Stimulated activated CD8-positive, alpha-beta memory T cell treated with anti-CD3 and anti-CD28 coated beads, Interleukin-7, amount 100 ng/mL, for 48 hours (primary cell): ENCODE measurements at places on chromosomes 7 and 10.

GRCh38 chr10:27716521-27716920 is 29.1 kb downstream of the MKX start:
- no peak for DNase-seq

DNA sequence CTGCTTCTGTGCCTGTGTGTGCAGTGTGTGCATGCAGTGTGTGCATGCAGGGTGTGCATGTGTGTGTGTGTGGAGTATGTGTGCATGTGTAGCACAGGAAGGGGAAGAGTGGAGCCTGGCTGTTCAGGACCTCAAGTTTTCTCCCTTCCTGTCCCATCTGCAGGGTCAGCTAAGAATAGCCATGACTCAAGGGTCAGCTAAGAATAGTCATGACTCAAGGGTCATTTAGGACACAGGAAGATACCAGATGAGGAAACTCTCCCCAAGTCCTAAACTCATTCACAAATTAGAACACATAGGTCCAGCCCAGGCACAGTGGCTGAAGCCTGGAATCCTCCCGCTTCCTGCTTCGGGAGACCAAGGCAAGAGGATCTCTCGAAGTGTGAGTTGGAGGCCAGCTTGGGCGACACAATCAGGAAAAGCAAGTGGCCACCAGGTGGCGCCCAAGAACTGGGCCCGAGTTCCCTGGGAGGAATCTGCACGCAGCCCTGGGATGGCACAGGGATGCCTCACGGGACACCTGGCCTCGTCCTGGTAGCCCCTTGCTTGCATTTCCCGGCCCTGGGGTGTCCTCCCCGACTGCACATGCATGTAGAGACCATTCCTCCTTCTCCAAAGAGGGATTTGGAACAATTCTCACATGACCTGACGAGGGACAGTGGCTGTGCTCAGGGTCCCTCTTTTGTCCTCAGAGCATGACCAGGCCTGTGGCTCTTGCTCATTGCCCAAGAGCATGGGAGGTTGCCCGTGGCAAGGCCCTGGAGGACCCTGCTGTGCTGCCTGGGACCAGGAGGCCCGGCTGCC is 21.4 kb upstream of the VOPP1 start:
- DNase-seq, result peak; percentile 41

GRCh38 chr7:68166525-68166924 is 1169.9 kb downstream of the TYW1 start:
- DNase-seq, result no peak

- no peak for DNase-seq
Observed at GRCh38 chr7:55970561-55970960, 6.2 kb downstream of the NIPSNAP2 start.

- DNase-seq, result no peak
Observed at GRCh38 chr7:101629171-101629570, at the start of gene MYL10. TSS of gene MYL10 (minus strand) at chr7:101629296. CDS start at chr7:101629118, 178 bp downstream.

DNA sequence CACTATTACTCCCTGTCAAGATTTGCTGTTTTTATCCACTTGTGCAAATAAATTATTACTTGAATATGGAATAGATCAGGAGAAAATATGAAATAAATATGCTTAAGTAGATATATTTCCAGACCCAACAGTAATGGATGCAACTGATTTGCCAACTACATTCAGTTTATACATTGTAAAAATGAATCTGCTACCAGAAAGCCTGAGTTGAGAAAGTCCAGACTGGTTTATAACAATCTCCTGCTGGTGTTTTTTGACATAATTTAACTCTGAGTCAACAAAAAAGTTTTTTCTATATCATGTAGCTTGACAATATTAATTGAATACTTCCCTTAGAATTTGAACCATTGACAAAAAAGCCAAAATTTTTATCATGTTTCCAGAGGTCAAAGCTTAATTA is 265.8 kb upstream of the SEMA3D start:
- DNase-seq, result no peak

DNA sequence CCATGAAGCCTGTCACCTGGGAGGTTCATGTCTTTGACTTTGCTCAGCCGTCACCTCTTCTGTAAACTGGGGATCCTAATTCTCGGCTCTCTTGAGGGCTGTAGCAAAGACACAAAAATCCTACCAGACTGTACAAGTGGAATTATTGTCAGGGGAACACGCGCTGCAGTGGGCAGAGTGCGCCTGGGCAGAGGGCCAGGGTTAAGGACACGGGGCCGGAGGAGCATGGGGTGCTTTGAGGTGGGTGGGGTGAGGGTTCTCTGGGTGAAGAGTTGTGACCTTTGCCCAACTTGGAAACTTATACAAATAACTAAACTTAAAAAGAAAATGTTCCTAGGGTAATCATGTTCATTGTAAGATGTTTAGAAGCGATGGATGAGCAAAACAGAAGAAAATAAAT is 36.0 kb downstream of the PALD1 start:
- DNase-seq, result no peak

GRCh38 chr7:81231301-81231838 is 312.5 kb upstream of the SEMA3C start:
- no peak for DNase-seq

DNA sequence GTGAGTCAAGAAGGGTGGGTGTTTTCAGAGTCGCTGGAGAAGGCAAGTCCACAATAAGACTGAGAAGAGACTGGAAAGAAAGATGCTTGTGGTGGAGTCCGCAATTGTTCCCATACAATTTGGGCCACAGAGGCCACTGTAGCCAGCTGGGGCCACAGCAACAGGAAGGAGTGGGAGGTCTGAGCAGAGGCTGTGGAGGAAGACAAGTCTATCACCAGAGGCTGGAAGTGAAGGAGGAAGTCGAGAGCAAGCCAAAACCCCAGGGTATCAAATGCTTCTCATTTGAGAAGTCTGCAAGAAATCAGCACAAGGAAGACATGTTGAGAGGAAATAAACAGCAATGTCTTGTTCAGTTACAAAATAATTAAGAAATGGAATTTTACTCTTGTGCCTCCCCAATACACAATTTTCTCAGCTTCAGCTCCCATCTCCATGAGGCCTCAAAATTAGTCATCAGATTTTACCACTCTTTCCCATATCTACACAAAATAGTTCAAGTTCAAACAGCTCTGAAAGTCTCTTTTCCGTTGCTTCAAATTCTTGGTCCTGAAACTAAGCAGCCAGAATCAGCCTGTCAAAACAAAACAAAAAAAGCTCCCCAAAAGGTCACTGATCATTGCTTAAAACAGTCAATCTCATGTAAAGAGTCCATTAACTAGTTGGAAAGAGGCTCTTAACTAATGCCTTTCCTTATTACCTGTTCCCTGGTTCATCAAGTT is 31.6 kb downstream of the SLC16A12 start:
- DNase-seq, result no peak

GRCh38 chr7:39238234-39238869 is 260.6 kb downstream of the POU6F2 start:
- DNase-seq, result no peak

GRCh38 chr7:3495530-3495929 is 194.5 kb downstream of the SDK1 start:
- DNase-seq, result no peak

DNA sequence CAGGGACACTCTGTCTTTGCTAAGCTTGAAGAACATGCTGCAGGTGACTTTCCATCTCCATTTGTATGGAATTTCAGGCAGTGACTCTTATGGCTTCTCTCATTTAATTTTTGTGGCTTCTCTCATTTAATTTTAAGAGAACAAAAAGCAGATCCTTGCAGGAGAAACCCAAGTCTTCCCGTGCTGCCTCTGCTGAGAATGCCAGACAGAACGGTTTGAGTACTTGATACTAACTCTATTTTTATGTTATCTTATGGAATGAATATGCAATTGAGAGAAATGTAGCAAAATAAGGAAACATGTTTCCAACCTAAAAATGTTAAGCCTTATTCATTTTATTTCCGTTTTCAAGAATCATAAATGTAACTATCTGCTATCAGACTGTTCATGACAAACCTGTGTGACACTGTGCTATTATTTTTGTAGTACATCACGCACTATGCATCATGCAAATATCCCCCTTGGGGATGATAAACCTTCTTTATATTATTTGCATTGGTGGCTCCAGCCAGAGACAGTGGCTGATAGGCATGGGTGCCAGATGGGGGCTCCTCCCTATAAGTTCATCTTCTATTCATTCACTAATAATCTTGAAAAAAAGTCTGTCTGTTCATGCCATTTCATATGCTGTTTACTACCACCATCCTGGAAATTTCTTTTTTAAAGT is 6.9 kb upstream of the RAPGEF5 start:
- no peak for DNase-seq

- no peak for DNase-seq
Observed at GRCh38 chr7:45136106-45137060, 21.2 kb upstream of the RAMP3 start.

- no peak for DNase-seq
Observed at GRCh38 chr7:115511330-115511729, 519.2 kb downstream of the TFEC start.

GRCh38 chr7:90404777-90405176 is 1.5 kb downstream of the CLDN12 start:
- no peak for DNase-seq

DNA sequence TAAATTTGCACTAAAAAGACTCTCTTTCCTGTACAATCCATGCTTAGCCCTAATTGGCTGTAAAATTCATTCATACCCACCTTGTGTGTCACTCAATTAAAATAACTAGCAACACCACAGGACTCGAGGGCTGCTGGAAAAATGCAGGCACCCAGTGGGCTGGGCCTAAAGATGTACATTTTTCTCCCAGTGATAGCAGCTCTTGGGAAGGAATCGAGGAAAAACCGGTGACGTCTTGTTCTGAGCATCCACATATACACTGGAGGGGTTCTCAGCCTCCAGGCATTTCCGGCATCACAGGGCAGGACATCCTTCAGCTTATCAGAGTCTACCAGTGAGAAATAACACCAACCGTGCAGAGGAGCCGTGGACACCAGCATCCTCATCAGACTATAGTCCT is 85.8 kb upstream of the PITRM1 start:
- no peak for DNase-seq

- DNase-seq, result no peak
Observed at GRCh38 chr10:49613165-49613881, 514 bp upstream of the CHAT start.

- DNase-seq, result peak; percentile 83
Observed at GRCh38 chr10:69089638-69090599, 2.0 kb downstream of the SRGN start.

DNA sequence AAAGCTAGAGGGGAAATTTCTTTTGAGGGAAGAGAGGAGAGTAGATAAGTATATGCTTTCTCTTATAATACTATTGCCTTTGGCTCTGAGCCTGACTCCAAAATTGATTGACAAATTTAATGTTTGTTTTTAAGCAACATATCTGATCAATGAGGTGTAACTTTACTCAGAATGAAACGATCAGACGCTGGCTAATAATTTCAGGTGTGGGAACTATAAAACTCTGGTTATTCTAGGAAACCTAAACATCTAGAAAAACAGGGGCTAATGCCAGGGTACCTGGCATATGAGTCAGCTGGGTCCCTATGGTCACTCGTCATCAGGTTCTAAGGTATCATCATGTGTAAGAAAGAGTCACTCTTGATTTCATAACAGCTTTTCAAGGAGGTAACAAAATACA is 139.7 kb downstream of the ATE1 start:
- no peak for DNase-seq

DNA sequence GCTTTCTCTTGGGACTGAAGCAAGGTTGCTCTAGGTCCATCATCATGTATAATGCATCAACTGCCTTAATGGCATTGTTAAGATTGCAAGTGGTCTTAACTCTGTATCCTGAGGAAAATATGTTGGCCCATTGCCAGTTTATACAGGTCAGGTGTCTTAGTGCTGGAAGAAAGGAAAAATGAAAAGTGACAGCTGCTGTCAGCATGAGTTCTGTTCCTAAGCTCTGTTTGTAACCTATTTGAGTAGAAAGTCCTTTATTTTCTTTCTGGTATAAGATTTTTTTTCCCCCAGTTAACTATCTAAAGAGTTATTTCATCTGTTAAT is 127.2 kb downstream of the SRI start:
- DNase-seq, result no peak

GRCh38 chr7:79540592-79540991 is 87.1 kb upstream of the MAGI2 start:
- no peak for DNase-seq

DNA sequence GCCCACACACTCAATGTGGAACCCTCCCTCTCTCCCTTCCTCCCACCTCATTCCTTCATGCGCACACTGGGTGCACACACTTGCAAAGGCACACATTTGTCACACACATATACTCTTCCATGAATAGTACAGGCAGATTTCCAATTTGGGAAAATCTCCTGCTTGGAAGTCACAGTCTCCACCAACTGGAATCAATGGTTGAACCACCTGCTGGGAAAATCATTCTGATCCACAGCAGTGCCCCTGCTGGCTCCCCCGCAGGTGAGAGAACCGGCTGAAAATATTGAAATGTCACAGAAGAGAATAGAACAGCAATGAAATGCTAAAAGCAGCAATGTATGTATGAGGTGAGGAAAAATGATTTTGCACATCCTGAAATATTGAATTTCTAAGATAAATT is 232.7 kb downstream of the ADAM12 start:
- DNase-seq, result no peak

DNA sequence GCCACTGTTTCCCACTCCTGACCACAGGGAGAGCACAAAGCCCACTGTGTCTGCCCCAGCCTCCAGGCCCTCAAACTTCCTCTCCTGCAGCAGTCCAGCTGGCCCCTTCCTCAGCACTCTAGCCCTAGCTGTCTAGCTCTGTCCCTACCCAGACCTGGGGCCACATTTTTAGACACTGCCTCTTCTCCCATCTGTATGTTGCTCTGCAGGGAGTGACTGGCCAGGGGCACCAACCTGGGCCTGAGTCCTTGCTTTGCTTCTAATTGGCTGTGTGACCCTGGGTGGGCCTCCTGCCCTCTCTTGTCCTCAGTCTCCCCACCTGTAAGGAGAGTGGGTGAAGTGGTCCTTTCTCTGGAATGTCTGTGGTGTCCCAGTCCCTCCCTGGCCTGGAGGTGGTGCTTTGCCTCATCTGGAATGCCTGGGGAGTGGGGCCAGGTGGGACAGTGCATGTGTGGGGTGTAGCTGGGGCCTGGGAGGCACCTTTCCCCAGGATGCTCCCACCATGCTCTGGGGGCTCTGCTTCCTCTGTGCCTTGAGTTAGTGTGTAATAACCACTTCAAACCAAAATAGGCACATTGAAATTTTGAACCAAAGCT is 25.1 kb downstream of the AQP1 start:
- no peak for DNase-seq

DNA sequence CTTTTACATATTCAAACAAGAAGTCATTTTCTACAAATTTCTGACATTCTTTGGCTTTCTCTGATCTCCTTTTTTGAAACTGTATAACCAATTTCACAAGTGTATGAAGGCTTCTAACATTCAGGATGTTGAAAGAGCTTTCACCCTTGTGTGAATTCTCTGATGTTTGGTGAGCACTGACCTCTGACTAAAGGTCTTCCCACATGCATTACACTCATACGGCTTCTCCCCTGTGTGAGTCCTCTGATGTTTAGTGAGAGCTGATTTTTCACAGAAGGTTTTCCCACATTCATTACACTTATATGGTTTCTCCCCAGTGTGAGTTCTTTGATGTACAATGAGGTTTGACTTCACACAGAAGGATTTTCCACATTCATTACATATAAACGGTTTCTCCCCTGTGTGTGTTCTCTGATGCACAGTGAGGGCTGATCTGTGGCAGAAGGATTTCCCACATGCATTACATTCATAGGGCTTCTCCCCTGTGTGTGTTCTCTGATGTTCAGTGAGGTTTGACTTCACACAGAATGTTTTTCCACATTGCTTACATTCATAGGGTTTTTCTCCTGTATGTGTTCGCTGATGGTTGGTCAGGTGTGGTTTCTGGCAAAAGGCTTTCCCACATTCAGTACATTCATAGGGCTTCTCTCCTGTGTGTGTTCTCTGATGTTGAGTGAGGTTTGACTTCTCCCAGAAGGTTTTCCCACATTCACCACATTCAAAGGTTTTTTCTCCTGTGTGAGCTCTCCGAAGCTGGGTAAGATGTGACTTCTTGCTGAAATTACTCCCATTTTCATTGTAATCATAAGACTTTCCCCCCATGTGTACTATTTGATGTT is 25.7 kb downstream of the ZNF248 start:
- no peak for DNase-seq
